ENCODE measurements at places on chromosomes 7 and 10.

- DNase-seq = no peak
Observed at GRCh38 chr7:101916876-101917275, 99.5 kb downstream of the CUX1 start.

DNA sequence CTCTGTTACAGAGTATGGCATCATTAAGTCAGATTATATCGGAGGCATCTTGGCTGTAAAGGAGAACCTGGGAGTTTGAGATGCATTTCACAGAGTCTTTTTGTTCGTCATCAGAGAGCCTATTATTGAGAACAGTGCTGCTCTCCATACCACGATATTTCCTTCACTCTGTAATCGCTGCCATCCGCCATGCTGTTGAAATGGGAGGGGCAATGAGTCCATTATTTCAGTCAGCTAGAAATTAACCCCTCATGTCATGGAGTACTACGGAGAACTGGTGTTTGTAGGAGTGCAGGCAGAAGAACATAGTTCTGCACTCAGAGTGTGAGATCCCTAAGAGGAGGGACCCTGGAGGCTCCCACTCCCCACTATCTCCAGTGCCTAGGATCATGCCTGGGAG is 59.2 kb downstream of the SLC16A12 start:
- DNase-seq = no peak

- no peak for DNase-seq
Observed at GRCh38 chr10:79222186-79222585, 125.1 kb upstream of the PPIF start.

DNA sequence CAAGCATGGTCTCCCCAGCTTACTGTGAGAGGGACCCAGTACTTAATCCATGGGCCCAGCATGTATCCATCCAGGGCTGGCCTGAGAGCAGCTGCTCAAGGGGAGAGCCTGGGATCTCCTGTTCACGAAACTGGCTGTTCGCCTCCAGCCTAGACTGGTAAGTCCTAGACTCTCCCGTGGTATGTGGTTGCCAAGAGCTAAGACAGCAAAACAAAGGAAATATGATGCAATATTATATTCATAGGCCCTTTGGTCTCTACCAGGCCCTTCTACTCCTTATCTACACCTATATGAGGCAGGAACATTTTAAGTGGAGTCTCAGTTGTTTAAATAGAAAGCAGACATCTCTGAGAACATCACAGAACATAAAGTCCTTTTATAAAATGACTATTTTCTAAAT is 28.9 kb upstream of the STK17A start:
- DNase-seq = no peak

DNA sequence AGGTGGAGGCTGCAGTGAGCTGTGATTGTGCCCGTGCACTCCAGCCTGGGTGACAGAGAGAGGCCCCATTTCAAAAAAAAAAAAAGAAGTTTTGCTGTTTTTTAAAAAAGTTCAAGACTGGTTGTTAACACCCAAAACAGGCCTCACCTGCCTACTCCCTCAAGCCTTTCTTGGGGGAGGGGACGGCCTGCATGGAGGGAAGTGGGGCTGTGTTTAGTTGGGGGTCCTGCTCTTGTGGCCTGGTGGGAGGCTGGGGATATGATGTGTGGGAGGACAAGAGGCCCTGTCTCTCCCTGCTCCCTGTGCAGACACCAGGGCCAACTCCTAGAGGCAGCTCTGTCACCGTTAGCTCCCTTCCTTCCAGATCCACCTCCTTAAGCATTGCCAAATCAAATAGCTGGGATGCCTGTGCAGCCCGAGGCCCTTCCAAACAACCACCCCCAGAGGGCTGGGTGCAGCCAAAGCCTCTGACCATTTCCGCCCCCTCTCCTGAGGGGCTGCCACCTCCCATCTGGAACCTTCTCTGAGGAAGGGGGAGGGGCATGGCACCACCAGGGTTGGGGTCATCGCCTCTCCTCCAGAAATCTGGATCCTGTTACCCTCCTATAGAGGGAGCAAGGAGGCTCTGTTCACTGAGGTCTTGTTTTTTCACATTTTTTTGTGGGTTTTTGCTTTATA is 32.9 kb upstream of the ANKRD2 start:
- DNase-seq = no peak

DNA sequence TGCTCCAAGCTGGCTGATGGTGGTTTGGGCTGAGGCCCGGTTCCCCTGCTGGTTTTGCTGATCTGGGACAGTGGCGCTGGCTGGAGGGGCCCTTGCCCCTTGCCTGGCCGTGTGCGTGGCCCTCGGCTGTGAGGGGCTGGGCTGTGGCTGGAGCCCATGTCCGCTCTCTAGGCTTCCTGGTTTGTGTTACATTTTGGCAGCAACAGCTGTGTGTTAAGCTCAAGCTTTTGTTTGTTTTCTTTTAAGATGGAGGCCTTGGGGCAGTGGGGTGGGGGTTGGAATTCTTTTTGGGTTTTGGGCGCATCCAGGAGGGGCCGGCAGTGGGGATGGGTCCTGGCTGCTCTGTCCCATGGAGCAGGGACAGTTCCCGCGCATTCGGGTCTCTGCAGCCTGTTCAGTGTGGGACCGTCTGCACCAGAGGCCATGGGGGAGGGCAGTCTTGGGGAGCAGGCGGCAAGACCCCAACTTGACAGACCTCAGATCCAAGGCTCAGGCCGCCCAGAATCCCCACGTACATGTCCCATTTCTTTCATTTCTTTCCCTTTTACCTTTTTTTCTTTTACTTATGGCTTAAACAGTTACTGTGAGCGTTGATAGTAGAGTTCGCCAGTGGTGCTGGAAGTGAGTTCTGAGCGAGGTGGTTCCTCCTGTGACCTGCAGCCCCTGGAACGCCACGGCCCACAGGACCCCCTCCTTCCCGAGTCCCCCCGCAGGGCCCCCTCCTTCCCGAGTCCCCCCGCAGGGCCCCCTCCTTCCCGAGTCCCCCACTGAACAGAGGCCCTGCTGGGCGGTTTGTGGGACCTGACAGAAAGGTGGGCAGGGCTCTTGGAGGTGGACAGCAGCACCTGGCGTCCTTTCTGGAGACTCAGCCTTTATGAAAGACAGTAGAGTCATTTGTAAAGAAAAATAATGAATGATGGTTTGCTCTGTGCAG is 75.3 kb downstream of the INPP5A start:
- DNase-seq = no peak

GRCh38 chr10:49593564-49593875 is 16.6 kb upstream of the SLC18A3 start:
- no peak for DNase-seq

- DNase-seq = no peak
Observed at GRCh38 chr10:117112220-117112619, 25.9 kb downstream of the VAX1 start.

- DNase-seq = no peak
Observed at GRCh38 chr7:15801041-15801440, 114.6 kb upstream of the MEOX2 start.

DNA sequence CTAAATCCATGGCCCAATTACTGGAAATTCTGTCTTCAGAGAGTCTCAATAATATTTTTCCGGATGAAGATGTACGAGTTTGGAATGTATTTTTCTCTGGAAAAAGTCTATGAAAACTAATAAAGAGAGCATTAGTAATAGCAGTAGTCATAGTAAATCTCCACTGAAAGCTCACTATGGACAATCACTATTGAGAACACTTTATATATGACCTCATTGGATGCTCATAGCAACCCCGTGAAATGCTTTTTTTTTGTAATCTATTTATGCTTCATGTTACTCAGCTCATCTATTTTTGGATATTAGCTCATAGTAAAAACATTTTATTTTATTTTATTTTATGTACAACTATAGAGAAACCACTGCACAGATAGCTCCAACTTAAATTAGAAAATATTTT is 94.3 kb upstream of the MYO3A start:
- no peak for DNase-seq

GRCh38 chr10:11886851-11887250 is 63.7 kb downstream of the PROSER2 start:
- DNase-seq = no peak

- no peak for DNase-seq
Observed at GRCh38 chr10:71990706-71991269, 26.6 kb downstream of the CHST3 start.

GRCh38 chr7:28674359-28674782 is 262.1 kb downstream of the CREB5 start:
- no peak for DNase-seq

GRCh38 chr7:102912742-102913141 is at the start of gene LRRC17:
Gene LRRC17 (plus strand): TSS chr7:102913000. CDS start chr7:102933914, 20,914 bp downstream.
- DNase-seq = no peak

GRCh38 chr7:117323305-117323850 is 520 bp upstream of the WNT2 start:
- DNase-seq = no peak

- DNase-seq = no peak
Observed at GRCh38 chr10:49486009-49486408, 52.9 kb downstream of the ERCC6 start.

GRCh38 chr7:69827558-69827957 is 229.3 kb downstream of the AUTS2 start:
- no peak for DNase-seq

DNA sequence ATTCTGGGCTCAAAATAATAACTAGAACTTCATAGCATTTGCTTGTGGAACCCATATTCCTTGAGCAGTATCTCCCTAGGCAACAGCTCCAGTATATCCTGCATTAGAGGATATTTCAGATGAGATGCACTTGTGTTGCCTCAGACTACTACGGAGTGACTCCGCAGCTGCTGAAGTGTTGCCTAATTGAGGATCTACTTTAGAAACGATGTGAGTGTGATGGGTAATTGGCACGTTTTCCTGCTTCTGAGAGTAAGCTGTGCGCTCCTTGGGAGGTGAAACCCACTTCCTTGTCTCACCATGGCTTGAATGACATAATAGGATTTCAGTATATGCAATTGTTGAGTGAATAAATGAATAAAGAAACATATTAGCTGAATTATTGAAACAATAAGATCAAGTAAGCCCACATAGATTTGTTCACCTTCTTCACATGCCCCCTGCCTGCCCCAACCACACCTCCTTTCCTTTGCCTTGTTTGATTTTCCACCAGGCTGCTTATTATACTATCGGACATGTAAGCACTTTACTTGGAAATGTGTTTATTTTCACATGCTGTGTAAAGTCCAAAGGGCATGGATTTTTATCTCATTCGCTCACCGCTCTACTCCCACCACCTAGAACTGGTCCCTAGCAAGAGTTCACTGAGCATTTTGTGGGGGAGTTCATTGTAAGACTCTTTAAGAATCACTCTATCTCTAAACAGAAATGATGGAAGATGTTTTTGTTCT is 303.8 kb downstream of the KCNMA1 start:
- no peak for DNase-seq

GRCh38 chr7:20409961-20410360 is 79.3 kb downstream of the ITGB8 start:
- no peak for DNase-seq

DNA sequence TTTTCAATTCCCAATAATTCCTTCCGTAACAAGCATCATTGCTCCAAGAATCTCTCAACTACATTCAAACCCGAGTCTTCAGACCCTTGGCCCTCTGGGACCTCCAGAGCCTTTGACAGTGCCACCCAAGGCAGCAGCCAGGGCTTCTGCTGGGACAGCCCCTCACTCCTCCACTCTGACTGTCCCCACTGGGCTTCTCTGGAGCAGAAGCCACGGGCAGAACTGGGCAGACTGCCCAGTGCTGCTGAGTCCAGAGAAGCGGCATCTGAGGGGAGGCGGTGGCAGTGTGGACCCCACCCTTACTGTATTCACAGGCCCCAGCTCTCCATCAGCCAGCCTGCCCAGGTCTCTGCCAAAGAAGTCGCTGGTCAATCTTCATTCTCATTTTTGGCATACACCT is 8.8 kb downstream of the CYREN start:
- no peak for DNase-seq

- peak; percentile 97 for DNase-seq
Observed at GRCh38 chr7:44885394-44886317, at the start of gene PURB. Gene PURB (minus strand): TSS chr7:44885530. CDS start chr7:44885348, 182 bp downstream.
